ENCODE measurements at places on chromosomes 12 and 14.

- DNase-seq, result no peak
Measured at GRCh38 chr12:31899109-31899508, 60.1 kb upstream of the RESF1 start.

GRCh38 chr12:67802731-67803130 is 154.2 kb downstream of the DYRK2 start:
- DNase-seq, result no peak

- no peak for DNase-seq
Measured at GRCh38 chr12:120292411-120292660, 633 bp upstream of the RNU4-2 start.

- no peak for DNase-seq
Measured at GRCh38 chr14:49056021-49056420, 530.2 kb downstream of the RPS29 start.

GRCh38 chr14:49982501-49982951 is 89.6 kb downstream of the ARF6 start:
- DNase-seq, result no peak

DNA sequence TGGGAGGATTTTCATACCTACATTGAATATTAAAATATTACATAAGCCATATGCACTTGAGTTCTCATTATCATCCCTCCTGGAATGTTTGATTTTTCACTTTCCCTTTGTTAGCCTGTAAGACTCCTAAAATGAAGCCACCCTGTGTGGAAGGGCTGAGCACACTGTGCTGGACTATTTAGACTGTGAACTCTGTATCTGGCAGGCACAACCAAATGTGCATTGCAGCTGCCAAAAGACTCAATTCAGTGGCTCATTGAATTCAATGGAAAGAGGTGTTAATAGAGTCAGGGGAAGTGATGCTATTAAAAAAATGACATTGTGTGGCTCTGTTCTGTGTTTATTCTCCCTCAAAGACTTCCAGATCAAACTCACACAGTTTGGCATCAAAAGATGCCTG is 111.1 kb downstream of the SMOC1 start:
- DNase-seq, result no peak

DNA sequence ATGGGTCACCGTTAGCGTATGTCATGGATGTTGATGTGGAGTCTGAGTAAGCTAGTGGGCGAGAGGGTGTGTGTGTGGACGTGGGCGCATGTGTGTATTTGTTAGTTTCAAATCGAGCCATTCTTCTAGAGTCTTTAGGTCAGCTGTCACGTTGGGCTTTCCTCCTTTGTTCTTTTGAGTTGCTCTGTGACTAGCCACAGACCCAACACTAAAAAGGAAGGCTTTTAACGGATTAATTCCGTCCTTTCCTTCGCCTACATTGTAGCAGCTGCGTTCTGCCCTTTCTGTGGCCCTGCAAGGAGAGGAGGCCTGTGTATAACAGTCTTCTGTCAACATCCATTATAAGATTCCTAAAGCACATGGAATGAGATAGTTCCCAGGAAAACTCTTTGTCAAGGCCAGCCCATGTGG is 117.2 kb upstream of the DNM1L start:
- DNase-seq, result no peak

DNA sequence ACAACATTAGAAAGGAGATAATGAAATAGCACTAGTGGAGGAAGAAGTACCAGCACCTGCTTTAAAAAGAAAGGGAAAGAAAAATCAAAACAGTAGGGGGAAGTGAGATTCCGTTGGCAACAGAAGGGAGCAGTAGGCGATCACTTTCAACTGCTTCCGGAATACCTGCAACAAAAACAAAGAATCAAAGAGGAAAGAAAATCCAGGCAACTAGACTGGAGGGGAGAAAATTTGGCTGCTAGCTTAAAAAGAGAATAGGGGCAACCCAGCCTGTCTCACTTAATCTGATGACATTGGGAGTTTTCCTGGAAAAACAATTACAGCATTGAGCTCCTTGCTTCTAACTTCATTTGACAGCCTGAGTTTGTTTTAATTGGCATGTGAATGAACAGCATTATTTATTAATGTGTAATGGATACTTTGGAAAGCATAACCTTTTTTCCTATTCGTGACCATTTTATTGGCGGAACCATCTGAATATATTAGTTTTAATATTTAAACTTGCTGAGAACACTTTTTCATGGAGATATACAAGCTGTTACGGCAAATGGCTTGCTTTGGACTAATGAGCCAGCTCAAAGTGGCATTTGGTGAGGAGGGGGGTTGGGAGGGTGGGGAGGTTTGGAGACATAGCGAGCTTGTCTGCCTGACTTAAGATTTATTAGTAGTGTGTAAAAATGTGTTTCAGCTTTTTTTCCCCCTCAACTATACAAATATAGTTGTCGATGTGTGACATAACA is 2.5 kb upstream of the DACT1 start:
- DNase-seq, result no peak

DNA sequence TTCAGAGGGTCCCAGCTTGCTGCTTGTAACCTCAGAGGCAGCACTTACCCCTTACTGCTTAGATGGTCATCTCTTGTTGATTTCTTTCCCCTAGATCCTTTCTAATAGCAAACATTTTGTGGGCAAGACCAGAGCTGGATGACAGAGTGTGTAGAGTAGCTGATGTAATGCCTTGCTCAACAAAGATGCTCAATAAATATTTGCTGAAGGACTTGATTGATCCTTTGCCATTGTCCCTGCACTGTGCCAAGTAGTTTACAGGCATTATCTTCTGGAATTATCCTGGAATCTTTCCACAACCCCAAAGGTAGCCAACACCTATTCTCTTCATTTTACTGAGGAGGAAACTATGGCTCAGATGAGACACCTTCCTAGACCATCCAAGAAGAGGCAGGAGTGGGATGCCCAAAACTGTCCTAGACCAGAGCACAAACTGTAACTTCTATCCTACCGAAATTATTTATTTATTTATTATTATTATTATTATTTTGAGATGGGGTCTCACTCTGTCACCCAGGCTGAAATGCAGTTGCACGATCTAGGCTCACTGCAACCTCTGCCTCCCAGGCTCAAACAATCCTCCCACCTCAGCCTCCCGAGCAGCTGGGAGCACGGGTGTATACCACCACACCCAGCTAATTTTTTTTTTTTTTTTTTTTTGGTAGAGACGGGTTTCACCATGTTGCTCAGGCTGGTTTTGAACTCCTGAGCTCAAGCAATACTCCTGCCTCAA is 1.4 kb downstream of the MMAB start:
- no peak for DNase-seq

- DNase-seq, result no peak
Measured at GRCh38 chr14:105879867-105880561, 353.6 kb downstream of the TMEM121 start.

DNA sequence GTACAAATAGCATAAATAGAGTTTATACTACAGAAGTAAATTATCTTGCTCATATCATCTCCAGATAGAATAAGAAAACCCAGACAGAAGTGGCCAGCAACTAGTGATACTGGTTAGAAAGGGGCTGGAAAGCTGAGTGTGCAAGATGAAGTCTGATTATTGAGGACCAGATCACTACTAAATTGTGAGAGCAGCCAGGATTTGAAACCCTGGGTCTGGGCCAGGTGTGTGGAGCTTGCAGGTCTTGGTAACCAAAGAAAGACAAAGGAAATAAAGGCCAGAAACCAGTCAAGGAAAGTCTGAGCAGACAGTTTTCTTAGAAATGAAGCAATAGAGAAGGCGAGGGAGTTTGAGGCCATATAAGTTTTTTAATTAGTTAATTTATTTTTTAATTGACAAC is 611.8 kb downstream of the ETNK1 start:
- no peak for DNase-seq

DNA sequence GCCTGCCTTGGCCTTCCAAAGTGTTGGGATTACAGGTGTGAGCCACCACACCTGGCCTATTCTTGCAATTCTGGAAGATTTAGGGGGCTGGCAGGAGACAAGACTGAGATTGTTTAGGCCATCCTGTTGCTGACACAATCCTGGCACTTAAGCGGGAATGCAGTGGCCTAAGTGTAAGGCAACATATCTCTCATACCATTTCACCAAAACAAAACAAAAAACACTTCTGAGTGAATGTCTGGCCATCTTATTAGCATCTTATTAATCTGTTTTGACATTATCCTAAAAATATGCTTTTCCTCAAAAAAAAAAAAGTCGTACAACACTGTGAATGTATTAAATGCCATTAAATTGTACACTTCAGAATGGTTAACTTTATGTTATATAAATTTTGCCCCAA is 67.6 kb downstream of the DENND5B start:
- DNase-seq, result no peak

GRCh38 chr14:100165376-100165775 is 5.9 kb upstream of the DEGS2 start:
- DNase-seq, result no peak

DNA sequence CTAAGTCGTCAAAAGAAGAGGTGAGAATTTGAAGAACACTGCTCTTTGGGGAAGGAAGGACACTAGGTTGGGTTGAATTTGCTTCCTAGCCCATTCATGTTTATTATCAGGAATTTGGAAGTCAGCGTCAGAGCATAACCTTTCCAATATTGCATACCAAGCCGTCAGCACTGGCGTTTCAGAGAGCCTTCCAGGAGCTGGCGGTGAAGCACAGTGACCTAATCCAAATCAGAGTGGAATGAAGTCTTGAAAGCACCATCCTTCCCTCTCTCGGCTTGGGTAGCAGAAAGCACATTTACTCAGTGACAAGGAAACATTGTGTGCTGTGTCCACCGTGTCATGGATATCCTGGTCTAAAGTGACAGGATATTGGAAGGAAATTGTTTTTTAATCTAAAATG is 240.3 kb upstream of the PELI2 start:
- no peak for DNase-seq

DNA sequence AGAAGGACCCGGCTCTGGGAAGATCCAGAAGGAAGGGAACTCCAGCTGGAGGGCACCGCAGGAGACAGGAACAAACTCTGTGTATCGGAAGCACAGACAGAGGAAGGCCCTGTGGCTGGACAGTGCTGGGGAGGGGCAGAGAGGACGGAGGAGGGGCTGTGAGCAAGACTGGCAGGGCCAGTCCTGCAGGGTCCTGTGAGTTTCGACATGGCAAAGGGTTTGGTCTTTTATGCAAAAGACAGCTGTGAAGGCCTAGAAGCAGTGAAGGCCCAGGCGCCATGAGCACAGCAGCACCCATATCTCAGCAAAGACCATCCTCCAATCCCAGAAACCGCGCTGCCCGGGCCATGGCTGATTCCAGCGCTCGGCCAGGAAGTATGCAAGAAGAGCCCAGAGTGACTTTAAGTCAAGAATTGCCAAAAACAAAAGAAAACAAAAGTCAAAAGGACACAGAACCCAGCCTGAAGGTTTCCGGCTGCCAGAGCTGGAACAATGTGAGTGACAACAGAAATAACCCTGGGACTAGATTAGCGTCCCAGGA is 126.5 kb downstream of the NCOR2 start:
- no peak for DNase-seq

- no peak for DNase-seq
Measured at GRCh38 chr12:254912-255311, 7.7 kb downstream of the SLC6A13 start.

DNA sequence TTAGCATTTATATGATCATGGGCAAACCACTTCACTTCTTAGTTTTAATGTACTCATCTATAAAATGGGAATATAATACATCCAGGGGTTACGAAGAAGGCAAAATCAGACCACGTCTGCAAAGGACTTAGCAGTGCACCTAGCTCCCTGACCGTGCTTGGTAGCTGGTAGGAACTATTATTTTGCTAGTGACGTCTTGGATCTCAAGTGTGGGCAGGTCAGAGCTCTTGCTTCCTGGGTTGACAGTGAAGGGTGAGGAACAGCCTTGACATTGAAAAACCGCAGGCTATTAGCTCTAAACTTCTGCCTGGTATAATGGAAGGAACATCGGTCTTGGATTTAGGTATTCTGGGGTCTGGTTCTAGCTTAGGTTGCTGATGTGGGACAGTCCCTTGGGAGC is 89.3 kb upstream of the MED13L start:
- DNase-seq, result no peak

GRCh38 chr14:99192028-99192621 is 79.9 kb downstream of the BCL11B start:
- DNase-seq, result peak; percentile 43

- DNase-seq, result no peak
Measured at GRCh38 chr12:121903202-121903601, 14.6 kb downstream of the PSMD9 start.

GRCh38 chr12:56334490-56334793 is 642 bp upstream of the PAN2 start:
- no peak for DNase-seq

DNA sequence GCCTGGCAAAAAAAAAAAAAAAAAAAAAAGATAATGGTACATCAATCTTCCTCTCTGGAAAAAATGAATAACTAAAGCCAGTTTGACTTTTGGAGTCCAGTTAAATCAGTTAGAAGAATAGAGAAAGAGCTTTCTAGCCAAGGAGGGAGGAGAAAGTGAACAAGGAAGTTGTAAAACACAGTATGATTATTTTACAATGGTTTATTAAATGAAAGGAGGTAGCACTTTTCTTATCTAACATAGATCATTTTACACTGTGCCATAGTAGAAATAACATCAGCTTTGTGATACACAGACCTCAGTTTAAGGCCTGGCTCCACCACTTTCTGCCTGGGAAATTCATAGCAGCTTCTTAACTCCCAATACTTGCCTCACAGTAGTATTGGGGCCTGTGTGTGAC is 15.4 kb upstream of the KITLG start:
- DNase-seq, result no peak

GRCh38 chr14:44149597-44149996 is 357.5 kb downstream of the FSCB start:
- peak; percentile 6 for DNase-seq

- peak; percentile 66 for DNase-seq
Measured at GRCh38 chr12:12927211-12928079, 24.5 kb downstream of the GPRC5D start.
